ENCODE measurements at places on chromosomes 11 and 22.

GRCh38 chr11:76419896-76420295 lies 24.9 kb upstream of the EMSY start:
- DNase-seq = no peak

DNA sequence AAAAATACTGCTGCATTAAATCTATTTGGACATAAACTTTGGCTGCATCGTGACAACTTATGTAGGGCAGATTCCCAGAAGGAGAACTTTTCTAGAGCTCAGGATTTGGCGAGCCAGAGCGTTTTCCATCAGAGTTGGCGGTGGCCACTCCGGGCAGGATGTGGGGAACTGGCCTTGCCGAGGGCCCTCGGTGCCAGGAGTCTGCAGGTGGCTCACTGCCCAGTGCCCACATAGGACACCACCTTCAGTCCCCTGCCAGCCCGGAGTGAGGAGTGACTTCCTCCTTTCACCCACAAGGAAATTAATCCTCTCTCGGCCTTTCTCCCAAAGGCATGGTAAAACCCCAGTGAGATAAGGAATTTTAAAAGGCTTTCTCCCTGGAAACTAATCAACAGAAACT lies 1.6 kb upstream of the LGALS2 start:
- no peak for DNase-seq

DNA sequence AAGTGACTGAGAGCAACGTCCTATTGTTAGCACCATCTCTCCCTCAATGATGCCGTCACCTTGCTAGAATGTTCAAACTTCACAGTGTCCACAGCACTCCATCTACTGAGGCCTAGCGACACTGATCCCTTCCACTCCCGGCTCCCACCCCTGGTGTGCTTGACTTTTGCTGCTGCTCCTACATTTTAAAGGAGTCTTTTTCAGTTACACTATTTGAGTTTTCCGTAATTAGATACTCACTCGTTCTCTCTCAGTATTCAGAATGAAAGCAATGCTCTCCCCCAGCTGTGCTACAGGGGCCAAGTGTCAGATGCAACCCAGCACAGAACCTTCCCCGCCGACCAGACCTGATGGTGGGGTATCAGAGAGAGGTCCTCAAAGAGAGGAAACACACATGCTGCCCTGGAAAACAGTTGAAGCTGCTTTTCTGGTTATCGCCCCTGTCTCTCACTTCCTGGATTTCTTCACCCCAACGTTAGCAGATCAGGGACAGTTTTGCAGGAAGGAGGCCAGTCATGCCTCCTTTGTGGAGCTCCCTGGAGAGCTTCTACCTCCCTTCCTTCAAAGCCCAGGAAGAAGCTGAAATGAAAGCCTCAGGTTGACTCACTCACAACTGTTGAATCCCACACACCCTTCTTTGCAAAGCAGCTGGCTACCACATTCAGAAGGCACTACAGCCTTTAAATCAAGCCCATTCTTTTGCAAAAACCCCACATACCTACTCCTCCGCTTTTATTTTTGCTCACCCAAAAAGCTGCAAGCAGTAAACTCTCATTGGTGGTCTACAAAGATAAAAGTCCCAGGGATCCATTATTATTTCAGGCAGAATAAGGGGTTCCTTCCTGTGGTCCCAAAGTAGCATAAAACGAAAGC lies 23.5 kb downstream of the LARGE1 start:
- no peak for DNase-seq

GRCh38 chr11:69040581-69041260 lies 8.0 kb upstream of the TPCN2 start:
- no peak for DNase-seq

GRCh38 chr11:23540101-23540561 lies 679.9 kb upstream of the CCDC179 start:
- no peak for DNase-seq

DNA sequence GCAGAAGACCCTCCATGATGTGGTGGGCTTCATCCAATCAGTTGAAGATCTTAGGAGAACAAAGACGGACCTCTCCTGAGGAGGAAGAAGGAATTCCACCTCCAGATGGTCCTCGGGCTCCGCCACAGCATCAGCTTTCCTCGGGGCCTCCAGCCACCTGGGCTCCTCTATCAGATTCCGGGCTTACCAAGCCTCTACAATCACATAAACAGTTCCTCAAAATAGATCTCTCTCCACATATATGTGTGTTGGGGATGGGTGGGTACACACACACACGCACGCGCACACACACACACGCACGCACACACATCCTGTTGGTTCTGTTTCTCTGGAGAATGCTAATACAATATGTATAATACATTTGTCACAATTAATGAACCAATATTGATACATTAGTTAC lies 18.8 kb upstream of the NLRP6 start:
- no peak for DNase-seq

GRCh38 chr22:38715176-38715764 lies 9.5 kb downstream of the GTPBP1 start:
- no peak for DNase-seq

DNA sequence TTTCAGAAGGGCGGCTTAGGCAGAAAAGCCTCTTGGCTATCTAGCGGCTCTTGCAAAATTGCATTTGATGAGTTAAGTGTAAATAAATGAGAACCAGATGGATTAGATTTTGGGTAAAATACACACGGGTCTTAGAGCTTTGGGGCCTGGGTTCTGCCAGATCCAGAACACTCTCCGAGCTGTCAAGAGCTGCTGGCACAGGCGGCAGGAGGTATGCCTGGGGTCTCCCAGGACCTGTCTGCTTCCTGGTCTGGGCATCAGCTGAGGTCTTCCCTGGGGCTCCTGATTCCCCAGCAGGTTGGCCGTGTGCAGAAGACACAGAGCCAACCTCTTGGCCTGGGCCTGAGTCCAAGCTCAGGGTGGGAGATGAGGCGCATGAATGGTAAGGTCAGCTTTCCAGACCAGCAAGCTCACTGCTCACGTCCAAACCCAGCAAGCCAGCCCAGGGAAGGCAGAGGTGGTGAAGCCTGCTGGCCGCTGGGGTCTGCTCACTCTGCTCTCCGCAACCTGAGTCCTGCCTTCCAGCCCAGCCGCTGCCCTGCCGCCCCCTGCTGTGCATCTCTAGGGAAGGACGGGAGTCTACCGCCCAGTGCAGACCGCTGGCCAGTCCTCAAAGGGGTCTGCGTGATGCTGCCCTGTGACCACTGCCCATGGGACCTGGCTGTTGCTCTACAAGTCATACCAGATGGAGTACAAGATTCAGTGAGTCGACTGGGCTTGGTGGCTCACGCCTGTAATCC lies 44.9 kb downstream of the SCUBE1 start:
- DNase-seq = no peak

- no peak for DNase-seq
Observed at GRCh38 chr11:61551634-61552033, 29.2 kb downstream of the SYT7 start.

- DNase-seq = no peak
Observed at GRCh38 chr11:17905477-17905876, 107.4 kb downstream of the SERGEF start.

DNA sequence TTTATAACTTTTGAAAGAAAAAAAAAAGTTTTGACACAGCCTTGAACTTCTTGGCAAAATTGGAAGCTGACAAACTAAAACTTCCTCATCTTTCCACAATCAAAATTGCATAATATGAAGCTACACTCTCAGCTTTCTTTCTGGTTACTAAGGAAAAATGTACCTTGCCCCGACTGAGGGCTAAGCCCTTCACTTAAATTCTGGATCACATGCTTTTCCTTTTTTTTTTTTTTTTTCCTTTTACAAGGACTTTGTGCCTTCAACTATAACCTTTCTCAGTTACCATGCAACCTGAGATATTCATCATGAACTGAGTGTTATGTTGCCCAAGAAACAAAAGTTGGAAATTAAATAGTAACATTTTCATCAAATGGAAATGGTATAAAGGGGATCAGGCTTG lies 188.5 kb upstream of the CARD18 start:
- DNase-seq = no peak

DNA sequence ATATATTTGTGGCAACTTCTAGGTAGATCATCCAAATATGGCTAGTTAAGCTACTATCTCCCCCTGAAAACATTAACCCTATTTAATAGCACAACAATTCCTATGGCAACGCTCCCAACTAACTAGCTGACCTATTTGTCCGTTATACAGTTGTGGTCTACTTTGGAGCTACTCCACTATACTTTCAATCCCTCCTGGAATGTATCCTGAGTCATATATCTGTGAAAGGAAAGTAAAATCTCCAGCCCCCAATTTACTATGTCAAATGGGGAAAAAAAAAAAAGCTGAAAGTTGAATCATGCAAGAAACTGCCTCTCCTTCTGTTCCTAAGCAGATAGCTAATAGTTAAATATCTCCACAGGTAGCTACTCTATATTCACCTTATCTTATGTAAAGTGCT lies 128.5 kb downstream of the CD44 start:
- DNase-seq = no peak

DNA sequence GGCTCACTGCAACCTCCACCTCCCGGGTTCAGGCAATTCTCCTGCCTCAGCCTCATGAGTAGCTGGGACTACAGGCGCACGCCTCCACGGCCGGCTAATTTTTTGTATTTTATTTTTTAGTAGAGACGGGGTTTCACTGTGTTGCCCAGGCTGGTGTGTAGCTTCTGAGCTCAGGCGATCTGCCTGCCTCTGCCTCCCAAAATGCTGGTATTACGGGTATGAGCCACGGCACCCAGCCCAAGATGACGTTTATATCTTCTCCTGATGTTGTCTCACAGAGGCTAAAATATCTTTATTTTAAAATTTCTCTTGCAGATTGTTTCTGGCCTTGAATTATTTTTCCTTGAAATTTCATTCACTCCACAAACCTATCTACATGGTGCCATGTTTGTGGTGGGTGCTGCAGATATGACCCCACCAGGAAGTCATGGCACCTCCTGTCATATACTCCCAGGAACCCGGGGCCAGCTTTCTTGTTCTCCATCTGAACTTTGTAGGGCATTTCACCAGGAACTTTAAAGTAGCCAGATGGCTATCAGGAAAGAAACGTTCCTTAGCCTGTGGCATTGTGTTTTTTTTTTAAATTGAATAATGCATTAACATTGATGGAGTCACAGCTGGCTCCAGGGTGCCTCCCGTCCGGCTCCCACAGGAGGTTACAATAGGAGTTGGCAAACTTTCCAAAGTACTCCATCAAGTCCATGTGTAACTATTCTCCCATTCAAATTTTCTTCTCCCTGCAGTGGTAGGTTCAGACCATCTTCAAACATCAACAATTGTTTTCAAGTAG lies 42.0 kb upstream of the LIPT2 start:
- no peak for DNase-seq

- no peak for DNase-seq
Observed at GRCh38 chr22:35204807-35205775, 52.2 kb upstream of the HMGXB4 start.

- no peak for DNase-seq
Observed at GRCh38 chr11:133041181-133041580, 491.1 kb downstream of the OPCML start.

- DNase-seq = no peak
Observed at GRCh38 chr11:98766903-98767302, 253.8 kb upstream of the CNTN5 start.

GRCh38 chr11:44024977-44025376 lies 22.8 kb upstream of the ACCSL start:
- no peak for DNase-seq

DNA sequence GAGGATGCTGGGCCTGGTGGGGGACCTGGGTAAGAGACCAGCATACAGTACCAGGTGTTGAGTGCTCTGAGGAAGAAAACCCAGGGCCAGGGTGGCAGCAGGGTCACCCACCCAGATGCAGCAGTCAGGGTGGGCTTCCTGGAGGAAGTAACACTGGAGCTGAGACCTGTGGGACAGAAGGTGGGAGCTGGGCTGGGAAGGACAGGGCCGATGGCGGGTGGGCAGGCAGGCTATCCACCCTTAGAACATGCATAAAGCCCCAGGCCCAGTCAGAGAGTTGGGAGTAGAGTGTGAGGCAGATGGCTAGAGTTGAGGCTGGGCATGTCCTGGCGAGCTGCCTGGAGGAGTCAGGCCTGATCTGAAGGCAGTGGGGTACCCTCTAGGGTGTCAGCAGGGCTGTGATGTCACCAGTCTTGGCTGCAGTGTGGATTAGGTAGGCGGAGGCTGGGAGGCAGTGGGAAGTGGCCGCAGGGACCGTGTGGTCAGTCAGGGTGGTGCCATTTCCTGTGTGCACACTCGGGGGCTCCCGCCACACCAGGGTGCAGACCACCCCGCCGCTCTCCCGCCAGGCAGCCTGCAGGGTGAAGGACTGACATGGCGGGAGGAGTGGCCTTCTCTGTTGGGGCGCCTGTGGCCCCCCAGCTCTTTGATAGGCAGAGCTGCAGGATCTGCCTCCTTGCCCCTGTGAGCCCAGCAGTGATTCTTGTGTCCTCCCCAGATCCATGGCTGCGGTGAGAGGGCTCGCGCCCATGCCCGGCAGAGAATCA lies 35.3 kb downstream of the IGHMBP2 start:
- no peak for DNase-seq

- no peak for DNase-seq
Observed at GRCh38 chr22:36053242-36054147, 24.9 kb upstream of the RBFOX2 start.

GRCh38 chr11:31160504-31161422 lies 208.8 kb downstream of the DCDC1 start:
- DNase-seq = no peak

DNA sequence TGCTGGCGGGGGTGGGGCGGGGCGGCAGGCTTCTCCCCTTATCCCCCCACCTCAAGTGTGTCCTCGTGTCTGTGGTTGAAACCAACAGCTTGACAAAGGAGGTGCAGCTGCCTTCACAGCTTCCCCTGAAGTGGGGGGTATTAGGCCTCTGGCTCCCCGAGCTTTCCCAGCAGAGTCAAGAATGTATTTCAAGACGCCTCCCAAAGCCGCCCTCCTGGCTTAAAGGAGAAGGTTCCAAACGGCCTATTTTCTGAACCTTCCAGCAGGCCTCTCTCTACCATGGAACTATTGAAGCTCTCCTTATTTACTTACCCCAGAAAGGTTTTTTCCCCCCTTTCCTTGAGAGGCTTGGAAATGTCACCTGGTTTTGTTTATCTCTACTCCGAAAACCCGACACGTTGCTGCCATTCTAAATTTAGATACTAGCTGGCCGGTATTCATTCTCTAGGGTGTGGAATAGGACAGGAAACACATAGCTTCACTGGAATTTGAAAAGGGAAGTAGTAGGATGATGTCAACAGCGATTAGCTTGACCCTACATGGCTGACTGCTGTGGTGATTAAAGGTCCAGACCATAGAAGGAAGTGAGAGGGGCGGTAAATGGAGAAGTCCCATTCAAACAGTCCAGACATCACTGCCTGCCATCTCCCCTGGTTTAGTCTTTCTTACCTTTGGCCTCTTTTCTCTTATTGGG lies 671 bp upstream of the PICALM start:
- DNase-seq = no peak

GRCh38 chr11:125410091-125410490 lies 86.0 kb downstream of the FEZ1 start:
- no peak for DNase-seq

All from stimulated activated CD8-positive, alpha-beta memory T cell treated with anti-CD3 and anti-CD28 coated beads, Interleukin-7, amount 100 ng/mL, for 1 hour (primary cell).